ENCODE measurements at places on chromosomes 5 and 9.

- no peak for DNase-seq
Observed at GRCh38 chr9:2642068-2642467, 20.5 kb downstream of the VLDLR start.

DNA sequence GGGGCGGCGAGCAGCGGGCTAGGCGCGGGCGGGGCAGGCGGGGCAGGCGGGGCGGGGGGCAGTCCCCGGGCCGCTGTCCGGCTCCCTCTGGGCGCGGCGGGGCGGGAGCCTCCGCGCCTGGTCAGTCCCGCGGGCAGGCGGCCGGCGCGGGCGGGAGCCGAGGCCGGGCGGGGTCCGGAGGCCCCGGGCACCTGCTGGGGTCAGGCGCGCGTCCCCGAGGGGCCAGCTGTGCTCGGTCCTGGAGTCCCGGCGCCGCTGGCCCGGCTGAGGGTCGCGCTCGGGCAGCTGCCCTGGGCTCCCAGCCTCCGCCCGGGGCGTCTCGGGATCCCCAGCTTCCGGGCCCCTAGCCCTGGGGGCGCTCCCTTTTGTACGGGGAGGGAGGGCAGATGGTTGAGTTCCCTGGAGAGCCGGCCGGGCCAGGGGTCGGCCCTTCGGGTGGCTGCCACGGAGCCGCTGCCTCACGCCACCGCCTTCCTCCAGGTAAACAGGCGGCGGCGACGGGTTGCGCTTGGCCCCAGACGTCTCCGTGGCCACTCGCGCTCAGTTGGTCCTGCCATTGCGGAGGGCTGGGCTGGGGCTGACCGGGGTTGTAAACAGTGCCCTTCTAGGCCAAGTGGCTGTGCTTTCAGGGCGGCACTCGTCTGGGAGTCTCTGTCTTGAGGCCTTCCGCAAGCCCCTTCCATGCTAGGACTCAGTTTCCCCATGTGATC lies 473 bp downstream of the ZBTB34 start:
- DNase-seq = peak; percentile 40

DNA sequence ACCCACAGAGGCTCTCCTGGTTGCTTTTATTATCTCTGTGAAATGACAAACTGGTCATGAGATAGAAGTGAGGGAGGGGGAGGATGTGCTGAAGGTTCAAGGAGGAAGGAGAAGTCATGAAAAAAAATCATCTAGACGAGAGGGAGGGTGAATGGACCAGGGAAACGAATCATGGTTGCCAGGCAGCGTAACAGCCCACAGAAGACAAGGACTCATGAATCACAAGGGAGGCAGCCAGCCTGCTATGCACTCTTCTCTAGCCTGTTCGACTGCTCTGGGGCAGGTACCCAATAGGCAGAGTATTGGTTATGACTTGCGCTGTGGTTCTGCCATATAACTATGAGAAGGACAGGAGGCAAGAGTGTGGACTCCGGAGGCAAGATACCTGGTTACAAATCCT lies 475.2 kb downstream of the CDK5RAP2 start:
- no peak for DNase-seq

GRCh38 chr5:177449140-177450061 lies 2.8 kb downstream of the PRR7 start:
- DNase-seq = no peak

DNA sequence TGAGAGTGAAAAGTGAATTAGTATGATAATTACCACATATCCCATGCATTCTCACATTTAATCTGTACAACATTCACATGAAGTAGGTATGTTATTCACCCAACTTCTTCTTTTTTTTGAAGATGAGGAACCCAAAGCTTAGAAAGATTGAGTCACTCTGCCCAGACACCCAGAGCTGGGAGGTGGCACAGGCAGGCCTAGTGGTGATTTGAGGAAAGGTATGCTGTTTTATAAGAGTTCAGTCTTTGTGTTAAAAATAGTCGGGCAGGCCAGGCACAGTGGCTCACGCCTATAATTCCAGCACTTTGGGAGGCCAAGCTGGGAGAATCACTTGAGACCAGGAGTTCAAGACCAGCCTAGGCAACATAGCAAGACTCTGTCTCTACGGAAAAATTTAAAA lies 285.3 kb downstream of the NR3C1 start:
- DNase-seq = no peak
